ENCODE measurements at places on chromosomes 1 and 21.

DNA sequence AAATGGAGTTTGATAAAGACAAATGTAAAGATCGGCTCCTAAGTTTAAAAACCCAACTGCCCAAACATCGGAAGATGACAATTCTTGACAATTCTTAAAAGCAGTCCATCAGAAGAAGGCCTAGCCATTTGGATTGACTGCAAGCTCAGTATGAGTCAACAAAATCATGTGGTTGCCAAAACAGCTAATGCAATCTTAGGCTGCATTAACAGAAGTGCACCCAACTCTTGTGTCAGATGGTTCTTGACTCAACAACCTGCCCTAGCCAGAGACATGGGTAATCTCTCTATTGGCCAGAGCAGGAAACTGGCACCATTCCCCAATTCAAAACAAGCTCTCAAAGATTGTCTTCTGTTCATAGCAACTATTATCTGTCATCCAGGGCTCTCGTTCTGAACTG lies 9.9 kb upstream of the NCF2 start:
- DNase-seq, result no peak

DNA sequence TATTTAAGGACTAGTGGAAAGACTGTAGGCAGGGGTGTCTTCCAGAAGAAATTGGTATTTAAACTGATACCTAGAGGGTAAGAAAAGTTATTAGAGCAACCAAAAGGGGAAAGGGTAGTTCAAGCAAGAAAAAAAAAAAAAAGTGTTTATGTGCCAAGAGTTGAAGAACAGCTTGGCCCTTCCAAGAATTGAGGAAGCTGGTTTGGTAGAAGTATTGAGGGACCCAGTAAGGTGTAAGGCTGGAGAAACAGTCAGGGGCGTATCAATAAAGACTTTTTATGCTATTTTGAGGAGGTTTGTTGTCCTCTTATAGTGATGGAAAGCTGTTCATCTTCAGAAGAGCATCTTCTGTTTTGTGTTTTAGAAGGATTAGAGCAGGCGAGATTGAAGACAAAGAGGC lies 108.3 kb downstream of the PTPRC start:
- DNase-seq, result no peak

- no peak for DNase-seq
Observed at GRCh38 chr1:203163891-203164635, 11.6 kb downstream of the MYBPH start.

DNA sequence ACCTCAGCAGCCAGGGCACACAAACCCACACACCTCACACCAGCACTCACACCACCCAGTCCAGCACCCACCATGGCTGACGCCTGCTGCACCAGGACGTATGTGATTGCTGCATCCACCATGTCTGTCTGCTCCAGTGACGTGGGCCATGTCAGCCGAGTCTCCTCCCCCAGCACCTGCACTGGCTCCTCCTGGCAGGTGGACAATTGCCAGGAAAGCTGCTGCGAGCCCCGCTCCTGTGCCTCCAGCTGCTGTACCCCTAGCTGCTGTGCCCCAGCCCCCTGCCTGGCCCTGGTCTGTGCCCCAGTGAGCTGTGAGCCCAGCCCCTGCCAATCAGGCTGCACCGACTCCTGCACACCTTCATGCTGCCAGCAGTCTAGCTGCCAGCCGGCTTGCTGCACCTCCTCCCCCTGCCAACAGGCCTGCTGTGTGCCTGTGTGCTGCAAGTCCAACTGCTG lies at the start of gene KRTAP10-8:
Gene KRTAP10-8, plus strand, starts transcription at position 51 of the 458 bp plus-strand sequence. Its CDS starts 22 bp downstream, at position 73.
- no peak for DNase-seq

GRCh38 chr1:116724765-116725375 lies 29.4 kb upstream of the CD2 start:
- no peak for DNase-seq

DNA sequence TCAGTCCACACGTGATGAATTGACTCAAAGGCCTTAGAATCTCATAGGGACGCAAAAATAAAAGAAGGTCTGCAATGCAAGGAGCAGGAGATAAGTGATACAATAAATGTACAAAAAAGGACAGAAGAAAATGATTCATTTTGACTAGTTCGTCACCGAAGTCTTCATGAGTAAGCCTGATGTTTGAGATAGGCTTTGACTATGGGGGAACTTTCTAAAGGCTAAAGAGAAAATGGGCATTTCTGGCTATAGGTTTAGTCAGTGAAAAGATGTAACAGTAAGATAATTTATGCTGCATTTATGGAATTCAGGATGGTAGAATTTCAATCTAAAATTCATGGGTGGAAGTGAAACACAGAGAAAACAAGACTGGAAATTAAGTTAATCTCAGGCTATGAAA lies 163.0 kb downstream of the ADGRL4 start:
- no peak for DNase-seq

DNA sequence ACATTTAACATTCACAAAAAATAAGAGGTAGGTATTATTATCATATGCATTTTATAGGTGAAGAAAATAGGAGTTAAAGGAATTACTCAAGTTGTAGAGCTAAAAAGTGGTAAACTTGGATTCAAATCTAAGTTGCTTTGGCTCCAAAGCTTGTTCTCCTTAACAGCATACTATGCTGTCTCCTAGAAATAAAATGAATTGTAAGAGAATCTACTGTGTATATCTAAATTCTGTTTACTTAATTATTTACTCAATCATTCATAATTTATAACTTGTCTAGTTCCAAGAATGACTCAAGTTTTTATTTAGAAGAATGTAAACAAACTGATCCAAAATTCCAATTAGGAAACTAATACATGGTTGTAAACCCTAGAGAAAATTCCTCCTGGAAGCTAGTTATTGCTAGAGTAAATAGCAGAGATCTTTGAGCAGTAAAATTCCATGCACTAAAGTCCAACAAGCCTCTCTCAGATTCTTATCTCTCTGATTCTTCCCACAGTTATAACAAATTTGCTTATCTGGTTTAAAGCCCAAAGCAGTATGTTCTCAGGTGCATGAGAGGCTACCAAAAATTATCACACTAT lies 132.5 kb upstream of the DPT start:
- no peak for DNase-seq

DNA sequence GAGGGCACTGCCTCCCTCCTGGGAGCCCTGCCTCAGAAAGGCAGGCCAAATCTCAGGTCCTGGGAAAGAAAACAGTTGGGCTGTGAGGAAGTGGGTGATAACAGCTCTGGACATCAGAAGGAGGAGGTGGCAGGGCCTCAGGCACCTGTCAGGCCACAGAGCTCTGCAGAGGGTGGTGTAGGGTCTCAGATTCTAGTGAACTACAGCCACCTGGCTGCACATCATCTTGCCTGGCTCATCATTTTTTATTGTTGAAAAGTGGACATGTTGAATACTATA lies 15.3 kb upstream of the ZNF678 start:
- no peak for DNase-seq

DNA sequence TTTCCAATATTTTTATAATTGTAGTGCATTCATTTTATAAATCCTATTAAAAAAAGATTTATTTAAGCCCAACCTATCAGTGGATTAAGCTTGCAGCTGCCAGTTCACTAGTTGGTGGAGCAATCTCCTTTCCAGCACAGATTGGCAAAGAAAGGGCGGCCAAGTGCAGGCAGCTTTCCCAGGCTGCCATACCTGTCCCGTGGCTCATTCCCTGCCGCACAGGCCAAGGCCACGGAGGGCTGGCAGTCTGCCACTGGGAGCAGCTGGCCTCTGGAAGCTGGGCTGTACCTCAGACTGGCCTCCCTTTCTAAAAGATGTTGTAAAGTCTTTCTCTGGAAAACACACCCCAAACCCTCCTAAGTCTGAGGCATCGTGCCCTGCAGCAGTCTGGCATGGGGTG lies 74.2 kb downstream of the SIM2 start:
- no peak for DNase-seq

- no peak for DNase-seq
Observed at GRCh38 chr1:151416231-151416630, 16.9 kb downstream of the PSMB4 start.

DNA sequence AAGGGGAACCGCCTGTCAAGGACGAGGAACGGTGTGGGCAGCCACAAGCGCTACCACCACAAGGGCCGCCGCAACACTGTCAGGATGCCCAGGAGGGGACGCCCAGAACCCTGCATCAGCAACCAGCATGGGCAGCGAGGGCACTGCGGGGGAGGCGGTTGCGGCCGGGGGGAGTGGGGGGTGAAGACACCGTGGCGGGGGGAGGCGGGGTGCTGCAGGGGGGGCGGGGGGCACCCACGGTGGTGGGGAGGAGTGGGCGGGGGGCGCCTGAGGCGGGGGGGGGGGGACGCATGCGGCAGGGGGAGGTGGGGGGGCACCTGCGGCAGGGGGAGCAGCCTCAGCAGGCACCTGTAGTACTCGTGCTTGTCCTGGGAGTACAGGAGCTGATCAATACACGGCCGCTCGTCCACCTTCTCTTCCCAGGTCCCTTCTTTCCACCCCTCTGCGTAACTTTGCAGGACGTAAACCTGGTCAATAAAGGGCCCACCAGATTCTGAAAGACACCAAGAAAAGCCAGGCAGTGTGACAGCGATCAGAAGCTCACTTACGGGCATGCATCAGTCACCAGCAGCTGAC lies 4.6 kb downstream of the POFUT2 start:
- DNase-seq, result no peak

DNA sequence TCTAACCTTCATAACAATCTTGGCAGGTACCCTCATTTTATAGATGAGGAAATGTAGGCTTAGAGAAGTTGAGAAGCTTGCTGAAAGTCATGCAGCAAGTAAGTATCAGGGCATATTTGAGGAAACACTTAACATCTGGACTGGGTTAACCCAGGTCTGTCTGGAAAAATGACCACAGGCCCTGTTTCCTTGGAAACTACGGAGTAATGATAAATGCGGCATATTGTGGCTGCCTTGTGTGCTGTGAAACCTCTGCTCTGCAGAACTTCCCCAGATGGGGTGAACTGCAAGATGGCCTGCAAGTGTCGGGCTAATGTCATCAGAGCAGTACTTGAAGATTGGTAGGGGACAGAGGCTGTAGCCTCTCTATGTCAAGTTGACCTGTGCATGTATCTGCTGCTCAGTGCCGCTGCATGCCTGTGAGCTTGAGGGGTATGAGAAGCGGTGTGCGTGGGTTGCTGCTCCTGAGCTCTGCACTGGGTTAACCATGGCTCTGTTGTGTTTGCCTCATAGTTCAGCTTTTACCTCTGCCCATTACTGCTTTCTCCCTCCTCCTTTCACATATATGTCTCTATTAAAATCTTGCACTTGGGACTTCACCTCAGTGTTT lies 83.1 kb downstream of the WDR3 start:
- DNase-seq, result no peak

- DNase-seq, result no peak
Observed at GRCh38 chr1:12809933-12810332, 18.7 kb downstream of the PRAMEF1 start.

GRCh38 chr1:82486969-82487368 lies 686.2 kb downstream of the ADGRL2 start:
- no peak for DNase-seq

DNA sequence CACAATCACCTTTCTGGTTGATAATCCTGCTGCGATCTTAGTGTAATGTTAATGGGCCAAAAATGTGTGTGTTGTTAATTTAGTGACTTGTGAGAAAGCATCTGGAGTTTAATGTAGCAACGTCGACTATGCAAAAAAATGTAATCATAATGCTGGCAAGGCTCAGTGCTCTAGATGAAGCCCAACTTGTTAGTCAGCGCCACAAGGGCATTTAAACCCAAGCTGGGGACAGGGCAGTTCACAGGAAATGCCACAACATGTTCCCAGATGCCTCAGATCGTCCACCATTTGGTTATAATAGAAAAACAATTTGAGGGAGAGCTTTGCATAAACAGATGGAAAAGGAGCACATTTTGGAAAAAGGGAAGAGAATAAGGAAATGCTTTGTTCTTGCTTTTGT lies 585.4 kb upstream of the PLXNA2 start:
- no peak for DNase-seq

GRCh38 chr21:37702241-37702640 lies 214.0 kb downstream of the KCNJ6 start:
- DNase-seq, result no peak

DNA sequence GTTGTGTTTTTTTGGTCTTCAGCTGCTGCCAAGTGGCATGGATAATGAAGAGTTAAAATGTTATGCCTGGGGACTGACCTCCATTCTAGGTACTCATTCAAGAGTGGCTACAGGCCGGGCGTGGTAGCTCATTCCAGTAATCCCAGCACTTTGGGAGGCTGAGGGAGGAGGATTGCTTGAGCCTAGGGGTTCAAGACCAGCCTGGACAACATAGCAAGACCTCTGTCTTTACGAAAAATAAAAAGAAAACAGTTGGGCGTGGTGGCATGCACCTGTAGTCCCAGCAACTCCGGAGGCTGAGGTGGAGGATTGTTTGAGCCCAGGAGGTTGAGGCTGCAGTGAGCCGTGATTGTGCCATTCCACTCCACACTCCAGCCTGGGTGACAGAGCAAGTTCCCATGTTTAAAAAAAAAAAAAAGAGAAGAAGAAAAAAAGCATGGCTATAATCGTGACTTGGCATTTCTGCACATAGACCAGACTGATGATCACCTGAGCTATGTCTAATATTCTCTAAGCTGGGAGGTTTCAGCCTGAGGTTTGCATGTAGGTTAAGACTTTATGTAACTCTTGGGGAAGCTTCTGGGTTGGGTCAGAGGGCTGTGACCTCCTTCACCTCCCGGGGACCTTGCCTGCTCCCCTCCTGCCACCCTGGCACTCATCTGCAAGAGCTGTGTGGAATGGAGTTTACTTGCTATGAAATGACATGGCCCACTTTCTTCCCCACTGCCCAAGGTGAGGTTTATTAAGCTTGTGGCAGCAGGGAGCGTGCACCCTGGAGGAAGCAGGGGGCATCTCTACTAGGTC lies 51.3 kb downstream of the DHRS3 start:
- no peak for DNase-seq

DNA sequence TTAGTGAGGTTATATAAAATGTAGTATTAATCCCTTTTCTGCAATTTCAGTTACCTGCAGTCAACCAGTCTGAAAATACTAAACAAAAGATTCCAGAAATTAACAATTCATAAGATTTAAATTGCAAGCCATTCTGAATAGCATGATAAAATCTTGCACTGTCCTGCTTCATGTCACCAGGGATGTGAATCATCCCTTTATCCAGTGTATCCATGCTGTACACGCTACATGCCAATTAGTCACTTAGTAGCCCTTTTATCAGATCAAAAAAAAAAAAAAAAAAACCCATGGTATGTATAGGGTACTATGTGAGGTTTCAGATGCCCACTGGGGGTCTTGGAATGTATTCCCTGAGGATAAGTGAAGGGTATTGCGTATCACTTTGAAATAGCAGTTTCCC lies 191.3 kb upstream of the HP1BP3 start:
- DNase-seq, result no peak

- DNase-seq, result no peak
Observed at GRCh38 chr1:86926883-86927282, 12.4 kb downstream of the HS2ST1 start.

GRCh38 chr1:164802529-164803282 lies 243.7 kb downstream of the PBX1 start:
- no peak for DNase-seq

DNA sequence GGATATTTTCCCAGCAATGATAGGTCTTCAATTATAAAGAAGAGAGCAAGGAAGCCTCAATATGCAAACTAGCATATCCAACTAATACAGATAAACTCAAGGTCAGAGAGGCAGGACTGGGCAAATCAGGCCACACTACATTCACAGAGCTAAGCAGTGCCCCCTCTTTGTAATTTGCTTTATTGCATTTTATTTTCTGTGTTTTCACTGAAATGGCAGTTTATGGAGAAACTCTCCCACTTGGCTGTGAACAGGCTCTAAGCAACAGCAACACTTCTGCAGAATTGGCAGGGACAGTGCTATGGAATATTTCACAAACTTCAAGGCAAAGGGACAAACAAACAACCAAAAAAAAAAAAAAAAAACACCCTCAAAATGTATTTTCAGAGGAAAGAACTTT lies 93.4 kb upstream of the SOD1 start:
- DNase-seq, result no peak

- no peak for DNase-seq
Observed at GRCh38 chr1:34926156-34926555, 3.3 kb downstream of the DLGAP3 start.

GRCh38 chr1:225996946-225997545 lies 2.1 kb downstream of the SDE2 start:
- no peak for DNase-seq
